Breast epithelium (tissue), 4 donors: ENCODE measurements at places on chromosomes 7 and 10. TPM values are rescaled to one million over a fixed set of nuclear protein-coding genes. Genes with fewer than 3 reads are reported as not detected.

The PDLIM1 gene
- total RNA-seq, result 87.7 TPM

DNA sequence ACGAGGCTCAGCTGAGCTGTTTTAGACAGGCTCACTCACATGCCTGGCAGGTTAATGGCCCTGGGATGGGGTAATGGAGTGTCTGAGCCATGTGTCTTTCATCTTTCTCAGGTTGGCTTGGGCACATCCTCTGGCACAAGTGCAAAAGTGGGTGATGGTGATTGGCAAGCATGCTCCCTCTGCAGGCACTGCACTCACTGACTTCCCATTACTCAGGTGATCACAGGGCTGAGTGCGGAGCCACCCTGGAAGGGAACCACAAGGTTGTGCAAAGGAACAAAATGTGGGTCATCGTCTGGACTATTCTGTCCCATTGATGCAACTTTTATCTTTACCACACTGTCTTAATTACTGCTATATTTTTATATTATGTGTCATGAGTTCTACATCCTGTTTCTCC, 244.1 kb upstream of the AKR1E2 start:
- no peaks in the 10 kb centered on the region for H3K27me3 ChIP-seq
- H3K4me3 ChIP-seq, result no peak overlapping the region
- H3K36me3 ChIP-seq, result no peaks in the 10 kb centered on the region
- no peak for DNase-seq
- no peaks in the 10 kb centered on the region for H3K4me1 ChIP-seq

- H3K4me3 ChIP-seq, result no peak overlapping the region
- H3K36me3 ChIP-seq, result no peaks in the 10 kb centered on the region
- no peaks in the 10 kb centered on the region for H3K27me3 ChIP-seq
- H3K4me1 ChIP-seq, result no peaks in the 10 kb centered on the region
- no peak overlapping the region for H3K27ac ChIP-seq
Observed at GRCh38 chr10:37896436-37896835, 39.0 kb upstream of the ZNF248 start.

The PSMC2 gene
- total RNA-seq, result 114 TPM

- no peak for DNase-seq
- no peaks in the 10 kb centered on the region for H3K27me3 ChIP-seq
- H3K27ac ChIP-seq, result no peak overlapping the region
- H3K4me1 ChIP-seq, result no peaks in the 10 kb centered on the region
Observed at GRCh38 chr10:80542053-80542452, 4.4 kb downstream of the SH2D4B start.

The MYO3A gene
- total RNA-seq, result 0.29 TPM

The PDK4 gene
- total RNA-seq, result 797 TPM

The MOGAT3 gene
- total RNA-seq, result 2.6 TPM

- H3K4me3 ChIP-seq, result no peak overlapping the region
- H3K27ac ChIP-seq, result peak overlapping the region; percentile 59
- DNase-seq, result peak; percentile 28
- no peaks in the 10 kb centered on the region for H3K27me3 ChIP-seq
- peaks cover 11% of the 10 kb centered on the region for H3K4me1 ChIP-seq
- no peaks in the 10 kb centered on the region for H3K36me3 ChIP-seq
Observed at GRCh38 chr10:79418274-79418673, 27.1 kb downstream of the ZCCHC24 start.

DNA sequence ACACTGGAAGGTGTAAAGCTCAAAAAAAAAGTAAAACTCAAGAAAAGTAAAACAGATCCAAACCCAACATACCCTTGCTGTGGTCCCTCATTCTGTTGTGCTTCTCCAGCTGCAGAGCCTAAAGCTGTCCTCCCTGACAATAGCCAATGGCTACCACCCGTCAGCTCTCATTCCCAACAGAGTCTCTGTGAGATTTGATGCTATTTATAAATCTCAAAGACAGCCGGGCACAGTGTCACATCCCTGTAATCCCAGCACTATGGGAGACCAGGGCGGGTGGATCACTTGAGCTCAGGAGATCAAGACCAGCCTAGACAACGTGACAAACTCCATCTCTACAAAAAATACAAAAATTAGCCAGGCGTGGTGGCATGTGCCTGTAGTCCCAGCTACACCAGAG, 116.0 kb downstream of the KMT2E start:
- no peak overlapping the region for H3K4me3 ChIP-seq
- no peaks in the 10 kb centered on the region for H3K36me3 ChIP-seq
- H3K27ac ChIP-seq, result no peak overlapping the region
- no peaks in the 10 kb centered on the region for H3K27me3 ChIP-seq
- no peak for DNase-seq

DNA sequence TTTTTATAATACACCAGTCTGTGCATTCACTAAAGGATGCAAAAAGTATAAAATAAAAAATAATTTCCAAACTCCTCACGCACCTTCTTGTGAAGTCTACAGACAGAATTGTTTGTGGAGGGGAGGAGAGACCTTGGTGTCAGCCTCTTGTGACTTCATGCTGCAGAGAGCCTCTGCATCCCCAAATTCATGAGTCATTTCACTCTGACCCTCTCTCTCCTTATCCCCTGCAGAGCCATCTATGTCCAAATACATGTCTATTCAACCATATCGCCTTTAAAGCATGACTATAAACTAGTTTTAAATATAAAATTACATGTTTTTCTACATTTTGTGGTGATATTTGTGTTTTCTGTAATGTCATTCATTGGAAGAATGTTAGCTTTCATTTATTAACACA, 6.0 kb downstream of the CREB5 start:
- H3K27me3 ChIP-seq, result peaks cover 3% of the 10 kb centered on the region
- no peaks in the 10 kb centered on the region for H3K4me1 ChIP-seq
- DNase-seq, result no peak
- H3K27ac ChIP-seq, result no peak overlapping the region
- no peaks in the 10 kb centered on the region for H3K36me3 ChIP-seq
- no peak overlapping the region for H3K4me3 ChIP-seq

The SPDYE6 gene
- total RNA-seq, result not detected

- H3K4me1 ChIP-seq, result no peaks in the 10 kb centered on the region
- H3K36me3 ChIP-seq, result no peaks in the 10 kb centered on the region
- DNase-seq, result no peak
- no peaks in the 10 kb centered on the region for H3K27me3 ChIP-seq
- no peak overlapping the region for H3K27ac ChIP-seq
Observed at GRCh38 chr7:132904209-132904608, 177.7 kb downstream of the CHCHD3 start.

GRCh38 chr7:159051916-159052315, 92.8 kb downstream of the VIPR2 start:
- H3K27me3 ChIP-seq, result no peaks in the 10 kb centered on the region
- no peak for DNase-seq
- no peak overlapping the region for H3K27ac ChIP-seq
- H3K4me1 ChIP-seq, result no peaks in the 10 kb centered on the region
- no peaks in the 10 kb centered on the region for H3K36me3 ChIP-seq

DNA sequence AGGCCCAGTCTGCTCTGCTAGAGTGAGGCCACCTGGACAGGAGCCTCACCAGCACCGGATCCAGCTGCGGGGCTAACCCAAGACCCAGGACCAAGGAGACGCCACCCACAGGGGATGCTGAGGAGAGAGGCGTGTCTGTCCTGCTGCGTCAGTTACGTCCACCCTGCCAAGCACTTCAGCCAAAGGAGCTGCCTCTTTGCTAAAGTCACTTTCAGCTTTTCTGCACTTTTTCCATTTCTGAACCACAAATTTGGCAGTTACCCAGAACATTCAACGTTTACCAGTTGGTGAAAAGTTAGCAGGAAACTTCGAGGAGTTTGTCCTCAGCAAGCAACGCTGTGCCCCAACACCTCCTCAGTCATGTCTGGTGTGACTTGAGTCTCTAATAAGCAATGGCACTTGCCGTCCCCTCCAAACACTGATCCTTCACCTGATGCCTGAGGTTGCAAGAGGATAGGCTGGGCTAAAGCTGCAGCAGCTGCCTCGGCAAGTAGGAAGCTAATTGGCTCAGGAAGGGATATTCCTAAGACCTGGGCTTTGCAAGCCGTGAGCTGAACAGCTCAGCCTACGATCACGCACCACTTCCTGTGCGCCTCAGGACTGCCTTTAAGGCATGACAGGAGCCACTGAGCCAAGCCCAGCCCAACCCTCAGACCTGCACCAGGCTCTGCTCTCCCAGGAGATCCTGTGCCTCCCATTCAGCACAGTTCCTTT, 40.1 kb downstream of the KCNH2 start:
- H3K27ac ChIP-seq, result no peak overlapping the region
- DNase-seq, result no peak
- no peak overlapping the region for H3K4me3 ChIP-seq
- no peaks in the 10 kb centered on the region for H3K36me3 ChIP-seq
- H3K4me1 ChIP-seq, result peaks cover 4% of the 10 kb centered on the region

The FAM13C gene
- total RNA-seq, result 13.9 TPM

DNA sequence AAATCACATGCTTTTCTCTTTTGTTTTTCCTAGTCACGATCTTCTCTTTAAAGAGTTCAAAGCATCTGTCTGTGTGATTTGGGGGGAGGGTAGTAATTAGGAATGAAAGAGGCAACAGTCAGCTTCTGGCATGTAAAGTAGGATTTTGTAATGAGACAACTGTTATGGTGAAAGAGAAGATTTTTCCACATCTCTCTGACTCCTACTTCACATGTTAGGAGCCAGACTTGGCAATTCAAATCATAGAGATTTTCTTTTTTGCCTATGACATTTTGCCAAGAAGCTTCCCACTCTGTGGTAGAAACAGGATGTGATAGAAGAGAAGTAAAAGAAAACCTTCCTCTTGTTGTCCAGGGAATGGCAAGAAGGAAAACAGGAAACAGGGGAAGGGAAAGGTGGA, 38.3 kb upstream of the KLHL7 start:
- no peaks in the 10 kb centered on the region for H3K27me3 ChIP-seq
- no peak overlapping the region for H3K4me3 ChIP-seq
- H3K27ac ChIP-seq, result peak overlapping the region; percentile 77
- no peaks in the 10 kb centered on the region for H3K4me1 ChIP-seq

DNA sequence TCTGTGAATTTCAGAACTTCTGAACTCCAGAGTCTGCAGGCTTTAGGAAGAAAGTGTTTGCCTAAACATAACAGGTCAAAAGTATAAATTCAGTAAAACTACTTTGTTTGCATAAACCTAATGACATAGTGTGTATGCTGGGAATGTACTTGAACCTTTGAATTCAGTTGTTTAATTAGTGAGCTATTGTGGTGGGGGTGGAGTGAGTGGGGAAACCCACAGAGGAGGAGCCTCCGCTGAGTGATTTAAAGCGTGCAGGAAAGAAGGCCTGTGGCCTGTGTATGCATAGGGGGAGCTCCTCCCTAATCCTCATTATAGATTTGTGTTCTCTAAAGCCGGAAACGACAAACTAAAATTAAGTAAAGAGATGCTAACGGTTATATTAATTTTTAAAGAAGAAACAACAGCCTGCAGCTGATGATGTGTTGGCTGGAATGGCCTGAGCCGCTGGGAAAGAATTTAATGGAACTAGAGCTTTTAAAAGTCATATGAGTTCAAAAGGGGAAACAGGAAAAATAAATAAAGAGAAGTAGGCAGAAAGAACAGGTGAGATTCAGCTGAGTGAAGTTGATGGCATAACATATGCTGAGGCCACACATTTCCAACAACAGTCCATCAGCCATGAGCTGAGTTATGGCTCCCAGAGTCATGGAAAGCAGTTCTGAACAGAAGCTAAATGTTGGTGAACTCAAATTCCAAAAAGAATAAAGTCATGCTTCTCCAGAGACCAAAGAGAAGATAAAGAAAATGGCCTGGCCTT, 595.0 kb downstream of the GRM8 start:
- DNase-seq, result no peak
- no peaks in the 10 kb centered on the region for H3K36me3 ChIP-seq
- no peaks in the 10 kb centered on the region for H3K27me3 ChIP-seq
- no peak overlapping the region for H3K27ac ChIP-seq

DNA sequence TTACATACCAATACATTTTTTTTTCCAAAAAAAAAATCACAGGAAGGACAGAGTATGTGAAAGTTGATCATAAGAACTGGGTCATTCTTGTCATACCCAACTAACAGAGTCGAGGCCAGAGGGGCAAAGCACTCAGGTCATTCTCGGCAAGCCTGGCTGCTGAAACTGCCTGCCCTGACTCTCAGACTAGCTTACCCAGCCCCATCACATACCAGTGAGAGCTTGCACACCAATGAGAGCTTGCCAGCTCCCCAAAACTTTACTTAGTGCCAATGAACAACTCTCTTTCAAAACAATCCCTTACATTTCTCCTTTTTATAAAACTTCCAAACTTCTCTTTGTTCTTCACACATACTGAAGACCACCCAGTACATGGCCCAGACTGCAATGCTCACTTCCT, 48.9 kb downstream of the VOPP1 start:
- H3K27ac ChIP-seq, result no peak overlapping the region
- H3K27me3 ChIP-seq, result no peaks in the 10 kb centered on the region
- H3K4me3 ChIP-seq, result no peak overlapping the region
- no peak for DNase-seq
- no peaks in the 10 kb centered on the region for H3K36me3 ChIP-seq

The MMP21 gene
- not detected for total RNA-seq

The COL1A2 gene
- total RNA-seq, result 113 TPM

GRCh38 chr7:52749880-52750279, 285.6 kb upstream of the POM121L12 start:
- no peak overlapping the region for H3K27ac ChIP-seq
- no peaks in the 10 kb centered on the region for H3K27me3 ChIP-seq
- H3K4me1 ChIP-seq, result no peaks in the 10 kb centered on the region
- peaks cover 5% of the 10 kb centered on the region for H3K36me3 ChIP-seq
- DNase-seq, result no peak
- H3K4me3 ChIP-seq, result no peak overlapping the region

The NACAD gene
- total RNA-seq, result 1.2 TPM

DNA sequence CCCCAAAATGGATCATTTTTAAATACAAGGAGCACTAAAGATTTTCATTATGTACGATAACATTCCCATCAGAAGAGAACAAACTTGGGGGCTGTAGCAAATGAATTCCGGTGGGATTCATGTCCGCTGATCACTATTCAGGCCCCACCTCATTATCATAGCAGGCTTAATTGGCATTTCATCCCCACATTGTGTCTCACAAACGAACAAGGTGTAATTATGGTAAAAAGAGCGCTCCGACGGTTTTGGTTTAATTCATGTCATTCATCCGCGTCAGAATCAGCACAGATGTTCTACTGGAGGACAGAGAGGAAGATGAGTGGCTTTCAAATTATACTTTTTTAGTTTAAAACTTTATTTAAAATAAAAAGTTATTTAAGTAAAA, 124.7 kb downstream of the MAD1L1 start:
- H3K4me3 ChIP-seq, result no peak overlapping the region
- no peaks in the 10 kb centered on the region for H3K27me3 ChIP-seq
- H3K36me3 ChIP-seq, result no peaks in the 10 kb centered on the region
- H3K27ac ChIP-seq, result no peak overlapping the region
- H3K4me1 ChIP-seq, result no peaks in the 10 kb centered on the region
